Spleen (tissue), 13 donors: ENCODE measurements at places on chromosomes 5 and 9. TPM values are rescaled to one million over a fixed set of nuclear protein-coding genes. Genes with fewer than 3 reads are reported as not detected.

The FCN1 gene
- 77.5 TPM for total RNA-seq

The INSL4 gene
- total RNA-seq: not detected

DNA sequence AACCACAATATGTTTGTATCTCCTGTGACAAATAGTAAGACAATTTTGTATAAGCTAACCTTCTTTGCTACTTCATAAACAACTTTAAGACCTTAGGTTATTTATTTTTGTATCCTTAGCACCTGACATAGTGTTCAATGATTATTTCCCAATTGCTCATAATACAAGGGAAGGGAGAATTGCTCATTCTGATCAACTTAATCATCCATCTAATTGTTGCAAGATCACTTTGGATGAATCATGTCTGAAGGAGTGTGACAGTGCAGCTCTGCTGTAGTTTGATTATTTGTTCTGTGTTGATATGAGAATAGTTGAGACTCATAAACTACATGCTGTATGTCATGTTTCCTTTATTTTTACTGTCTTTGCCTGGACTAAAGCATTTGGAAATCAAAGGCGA lies 721.3 kb upstream of the SEMA6A start:
- no peak overlapping the region for H3K27ac ChIP-seq
- no peaks in the 10 kb centered on the region for H3K27me3 ChIP-seq
- H3K36me3 ChIP-seq: no peaks in the 10 kb centered on the region
- no peaks in the 10 kb centered on the region for H3K4me1 ChIP-seq
- H3K4me3 ChIP-seq: no peak overlapping the region

- H3K4me1 ChIP-seq: peaks cover 49% of the 10 kb centered on the region
- H3K4me3 ChIP-seq: no peak overlapping the region
- H3K27me3 ChIP-seq: no peaks in the 10 kb centered on the region
- DNase-seq: no peak
These were observed 2.1 kb downstream of the NADK2 start for GRCh38 chr5:36239370-36240293.

GRCh38 chr9:93008457-93008856 lies 50.0 kb upstream of the SUSD3 start:
- H3K27ac ChIP-seq: no peak overlapping the region
- peaks cover 16% of the 10 kb centered on the region for H3K4me1 ChIP-seq
- no peaks in the 10 kb centered on the region for H3K27me3 ChIP-seq

- DNase-seq: peak; percentile 88
- H3K36me3 ChIP-seq: peaks cover 18% of the 10 kb centered on the region
- H3K27ac ChIP-seq: peak overlapping the region; percentile 81
- H3K27me3 ChIP-seq: no peaks in the 10 kb centered on the region
- no peak overlapping the region for H3K4me3 ChIP-seq
These were observed 13.7 kb downstream of the SYK start for GRCh38 chr9:90815183-90815943.
